ENCODE measurements at places on chromosomes 16 and 17.

- DNase-seq: no peak
Observed at GRCh38 chr17:4165301-4166010, 22.5 kb downstream of the CYB5D2 start.

DNA sequence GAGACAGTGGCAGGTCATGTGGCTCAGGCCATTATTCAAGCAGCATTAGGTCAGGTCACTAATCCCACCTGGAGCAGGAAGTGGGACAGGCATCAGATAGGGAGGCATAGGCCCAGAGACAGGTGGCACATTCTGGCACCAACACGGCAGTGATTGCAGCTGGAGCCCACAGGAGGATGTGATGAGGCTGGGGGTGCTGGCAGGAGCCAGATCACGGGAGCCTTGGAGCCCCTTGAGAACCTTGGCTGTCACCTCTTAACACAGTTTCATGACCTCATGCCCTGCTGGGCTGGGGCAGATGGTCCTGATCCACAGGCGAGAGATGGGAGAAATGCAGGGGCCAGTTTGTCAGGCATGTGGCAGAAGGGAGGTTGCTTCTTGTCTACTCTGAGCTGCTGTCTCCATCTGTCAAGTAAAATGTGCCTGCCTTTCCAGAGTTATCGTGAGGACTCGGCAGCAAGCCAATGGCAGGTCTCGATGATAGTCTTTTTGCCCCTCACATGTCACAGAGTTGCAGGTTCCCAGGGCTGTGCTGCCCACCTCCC, 109.6 kb downstream of the CLEC16A start:
- no peak for DNase-seq

GRCh38 chr17:47736501-47737495, 3.8 kb downstream of the TBX21 start:
- no peak for DNase-seq

DNA sequence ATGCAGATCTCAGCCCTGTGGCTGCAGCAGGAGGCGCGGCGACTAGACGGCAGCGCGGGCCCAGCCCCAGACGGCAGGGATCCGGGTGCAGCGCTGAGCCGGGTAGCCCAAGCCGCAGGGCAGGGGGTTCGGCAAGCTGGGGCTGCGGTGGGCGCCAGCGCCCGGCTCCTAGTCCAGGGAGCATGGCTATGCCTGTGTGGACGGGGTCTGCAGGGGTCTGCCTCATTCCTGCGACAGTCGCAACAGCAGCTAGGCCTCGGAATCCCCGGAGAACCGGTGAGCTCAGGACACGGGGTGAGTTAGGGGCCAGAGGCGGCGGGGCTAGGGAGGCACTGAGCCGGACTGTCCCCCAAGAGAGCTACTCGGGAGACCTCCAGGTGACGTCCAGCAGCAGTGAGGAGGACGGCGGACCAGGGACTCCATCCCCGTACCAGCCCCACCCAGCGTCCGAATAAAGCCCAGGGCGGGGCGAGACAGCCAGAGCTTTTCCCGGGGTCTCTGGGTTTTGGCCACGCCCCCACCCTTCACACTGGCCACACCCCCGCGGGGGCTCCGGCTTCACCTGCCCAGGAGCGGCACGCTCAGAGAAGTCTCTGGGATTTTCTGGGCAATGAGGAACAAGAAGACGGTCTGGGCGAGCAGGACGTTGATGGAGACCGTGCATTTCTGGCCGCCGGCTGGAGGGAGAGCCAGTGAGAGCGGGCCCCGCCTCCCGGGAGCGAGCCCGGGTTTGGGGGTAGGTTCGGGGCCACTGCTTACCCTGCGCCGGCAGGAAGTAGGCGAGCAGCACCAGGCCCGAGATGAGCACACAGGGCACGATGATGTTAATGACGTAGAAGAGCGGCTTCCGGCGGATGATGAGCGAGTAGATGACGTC, 1.1 kb downstream of the C17orf107 start:
- no peak for DNase-seq

GRCh38 chr16:86771506-86772460, 193.4 kb downstream of the FOXL1 start:
- DNase-seq: peak; percentile 47

GRCh38 chr17:80389011-80389995, 25.7 kb upstream of the ENDOV start:
- DNase-seq: no peak

- DNase-seq: no peak
Observed at GRCh38 chr16:48041981-48042421, 113.8 kb downstream of the ABCC12 start.

- DNase-seq: no peak
Observed at GRCh38 chr17:6261466-6261865, 173.5 kb downstream of the AIPL1 start.

- DNase-seq: no peak
Observed at GRCh38 chr17:68601565-68602288, 560 bp upstream of the FAM20A start.

DNA sequence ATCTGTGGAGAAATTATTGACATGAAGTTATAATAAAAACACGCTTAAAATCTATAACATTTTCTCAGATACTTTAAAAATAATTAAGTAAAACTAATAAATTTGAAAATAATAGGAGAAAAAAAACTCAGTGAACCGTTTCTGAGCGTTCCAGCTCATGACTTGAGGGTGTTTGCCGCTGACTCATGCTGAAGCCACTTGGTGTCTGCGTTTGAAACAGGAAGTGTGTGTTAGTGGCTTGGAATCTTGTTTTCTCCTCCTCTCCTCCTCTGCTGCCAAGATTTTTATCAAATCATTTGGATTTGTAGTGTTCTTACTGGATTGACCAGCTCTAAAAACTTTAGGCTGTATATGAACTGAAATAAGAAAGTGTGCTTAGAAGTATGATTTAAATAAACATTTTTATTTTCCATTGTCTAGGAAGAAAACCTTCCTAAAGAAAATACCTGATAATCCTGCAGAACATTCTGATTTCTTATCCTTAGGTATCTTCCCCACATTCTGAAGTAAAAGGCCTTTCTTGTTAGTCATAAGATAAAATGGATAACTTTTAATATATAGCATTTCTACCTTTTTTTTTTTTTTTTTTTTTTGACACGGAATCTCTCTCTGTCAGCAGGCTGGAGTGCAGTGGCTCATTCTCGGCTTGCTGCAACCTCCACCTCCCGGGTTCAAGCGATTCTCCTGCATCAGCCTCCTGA, 30.8 kb downstream of the USP10 start:
- peak; percentile 81 for DNase-seq

Measured in HTR-8/SVneo (cell line).